GM23338 (cell line): ENCODE measurements at places on chromosomes 1 and 21. TPM values are rescaled to one million over a fixed set of nuclear protein-coding genes. Genes with fewer than 3 reads are reported as not detected.
A peak's percentile ranks its signal among the peaks of the same experiment; 100 is the strongest.

CD1B gene
- not detected in 2 replicates for polyA plus RNA-seq

GRCh38 chr1:170732252-170732588 lies 68.3 kb downstream of the PRRX1 start:
- H3K27ac ChIP-seq, result no peak overlapping the region
- H3K4me3 ChIP-seq, result no peak overlapping the region
- no peaks in the 10 kb centered on the region for H3K4me1 ChIP-seq
- no peak for DNase-seq
- no peaks in the 10 kb centered on the region for H3K36me3 ChIP-seq

DNA sequence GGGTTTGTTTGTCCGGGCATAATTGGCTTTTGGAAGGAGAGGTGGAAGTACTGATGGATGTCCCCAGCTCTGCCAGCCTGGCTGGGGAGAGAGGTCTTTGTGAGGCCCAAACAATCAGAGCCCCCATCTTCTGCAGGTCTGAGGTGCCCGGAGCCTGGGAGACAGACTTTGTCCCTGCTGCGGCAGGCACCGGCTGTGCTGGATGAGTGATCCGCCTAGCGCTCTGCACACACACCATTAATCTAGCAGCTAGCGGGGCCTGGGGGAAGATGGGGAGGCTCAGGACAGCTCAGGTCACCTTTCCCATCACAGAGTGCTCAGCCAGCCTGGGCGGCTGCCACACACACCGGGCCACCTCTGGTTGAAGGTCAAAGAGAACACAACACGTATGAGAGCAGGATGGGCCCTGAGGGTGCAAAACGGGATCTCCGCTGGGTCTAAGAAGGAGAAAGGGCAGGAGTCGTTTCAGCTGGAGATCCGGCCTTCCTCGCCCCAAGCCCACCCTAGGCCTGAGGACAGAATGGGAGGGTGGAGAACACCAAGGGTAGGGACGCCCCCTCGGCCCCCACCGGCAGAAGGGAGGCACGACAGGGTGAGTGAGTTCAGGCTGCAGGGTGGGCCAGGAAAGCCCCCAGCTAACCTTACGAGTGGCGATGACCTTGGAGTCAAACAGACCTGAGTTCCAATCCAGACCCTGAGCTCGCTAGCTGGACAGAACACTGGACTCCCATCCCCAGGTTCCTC lies 341.8 kb downstream of the NPHP4 start:
- H3K4me1 ChIP-seq, result no peaks in the 10 kb centered on the region
- DNase-seq, result no peak
- H3K4me3 ChIP-seq, result no peak overlapping the region
- no peaks in the 10 kb centered on the region for H3K27me3 ChIP-seq
- no peaks in the 10 kb centered on the region; the same call in 1 of the 2 replicates for H3K36me3 ChIP-seq
- H3K27ac ChIP-seq, result no peak overlapping the region

KHDRBS1 gene
- 184 and 191 TPM in 2 replicates for polyA plus RNA-seq

- DNase-seq, result peak; percentile 77
- no peaks in the 10 kb centered on the region for H3K36me3 ChIP-seq
- no peaks in the 10 kb centered on the region for H3K27me3 ChIP-seq
- H3K27ac ChIP-seq, result peak within 1 kb of the TSS; percentile 100
- peaks cover 11% of the 10 kb centered on the region for H3K4me1 ChIP-seq
- H3K4me3 ChIP-seq, result peak within 1 kb of the TSS; percentile 93
Observed at GRCh38 chr1:112618721-112619517, at the start of gene ST7L. TSS of gene ST7L (minus strand) at chr1:112619141. CDS start at chr1:112619113, 28 bp downstream.

- DNase-seq, result no peak
- H3K4me3 ChIP-seq, result no peak overlapping the region
- H3K4me1 ChIP-seq, result peaks cover 16% of the 10 kb centered on the region
- H3K36me3 ChIP-seq, result no peaks in the 10 kb centered on the region
- H3K27me3 ChIP-seq, result no peaks in the 10 kb centered on the region
- no peak overlapping the region for H3K27ac ChIP-seq
Observed at GRCh38 chr1:116474921-116475849, 95.6 kb downstream of the CD58 start.

CYP4B1 gene
- not detected in 2 replicates for polyA plus RNA-seq

TMEM167B gene
- polyA plus RNA-seq, result 8.2 and 9.8 TPM in 2 replicates

SH2D5 gene
- 4.6 and 5.0 TPM in 2 replicates for polyA plus RNA-seq

MCOLN2 gene
- polyA plus RNA-seq, result 2.2 and 2.7 TPM in 2 replicates

GRCh38 chr1:82849460-82849859 lies 1048.7 kb downstream of the ADGRL2 start:
- no peak overlapping the region for H3K4me3 ChIP-seq
- H3K4me1 ChIP-seq, result peaks cover 56% of the 10 kb centered on the region
- H3K27me3 ChIP-seq, result no peaks in the 10 kb centered on the region
- DNase-seq, result no peak
- no peaks in the 10 kb centered on the region for H3K36me3 ChIP-seq
- no peak overlapping the region for H3K27ac ChIP-seq
